Activated naive CD4-positive, alpha-beta T cell (primary cell): ENCODE measurements at places on chromosomes 7 and 10.

GRCh38 chr10:1366811-1367425 lies 310.7 kb downstream of the WDR37 start:
- no peak for DNase-seq

GRCh38 chr7:69208276-69208675 lies 390.0 kb upstream of the AUTS2 start:
- no peak for DNase-seq

- no peak for DNase-seq
Observed at GRCh38 chr7:16773884-16774283, 20.3 kb downstream of the TSPAN13 start.

- DNase-seq: no peak
Observed at GRCh38 chr10:3071405-3072198, 4.3 kb downstream of the PFKP start.

- no peak for DNase-seq
Observed at GRCh38 chr7:26533217-26533616, 241.6 kb downstream of the SNX10 start.

GRCh38 chr7:129841465-129841864 lies 111.3 kb downstream of the UBE2H start:
- no peak for DNase-seq

DNA sequence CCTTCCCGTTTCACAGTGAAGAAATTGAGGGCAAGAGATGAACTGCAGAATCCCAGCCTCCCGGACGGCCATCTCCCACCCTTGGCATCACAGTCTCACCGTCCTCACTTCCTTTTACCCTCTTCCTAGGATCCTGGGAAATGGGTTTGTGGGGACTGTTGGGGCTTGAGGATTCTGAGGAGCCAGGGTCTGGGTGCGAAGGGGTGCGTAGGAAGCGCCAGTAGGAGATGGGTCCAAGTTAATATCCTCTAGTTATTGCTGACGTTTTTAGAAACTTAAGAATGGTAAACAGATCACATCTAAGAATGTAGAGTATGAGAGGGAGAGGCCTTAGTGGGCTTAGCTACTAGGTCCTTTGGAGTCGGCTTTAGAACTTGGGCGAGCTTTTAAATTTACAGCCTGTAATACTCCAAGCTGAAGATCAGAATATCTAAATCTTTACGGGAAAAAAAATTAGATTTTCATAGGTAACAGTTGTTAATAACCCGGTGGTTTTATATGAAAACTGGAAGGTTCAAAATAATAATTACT lies 696 bp downstream of the MALSU1 start:
- DNase-seq: no peak

- DNase-seq: no peak
Observed at GRCh38 chr7:155918720-155919390, 106.6 kb upstream of the SHH start.

DNA sequence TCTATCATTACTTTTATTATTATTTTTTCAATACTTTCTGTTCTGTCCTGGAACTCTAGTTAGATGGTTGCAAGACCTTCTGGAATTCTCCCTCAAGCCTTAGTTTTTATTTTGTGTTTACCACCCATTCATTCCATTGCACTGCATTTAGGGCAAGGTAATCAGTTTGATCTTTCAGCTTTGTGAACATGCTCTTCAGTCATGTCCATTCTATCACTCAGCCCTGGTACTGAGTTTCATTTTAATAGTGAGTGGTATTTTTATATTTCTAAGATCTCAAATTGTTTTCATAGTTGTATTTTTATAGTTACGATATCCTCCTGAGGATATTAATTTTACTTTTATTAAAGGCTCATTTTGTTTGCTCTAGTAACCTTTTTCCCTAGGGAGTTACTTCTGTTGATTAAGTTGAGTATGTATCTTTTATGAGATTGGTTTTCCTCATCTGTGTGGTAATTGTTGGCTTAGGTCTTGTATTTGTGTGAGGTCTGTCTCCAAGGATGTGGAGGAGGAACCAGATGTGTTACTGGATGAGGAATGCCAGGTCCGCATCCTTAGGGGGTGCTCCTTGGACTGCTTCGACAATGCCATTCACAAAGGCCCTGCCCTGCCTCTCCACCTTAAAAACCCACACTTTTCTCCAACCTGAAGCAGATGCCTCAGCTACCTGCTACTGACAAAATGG lies 46.7 kb upstream of the RAB18 start:
- no peak for DNase-seq

GRCh38 chr7:117138981-117139380 lies 183.9 kb downstream of the WNT2 start:
- DNase-seq: no peak

- no peak for DNase-seq
Observed at GRCh38 chr7:35353481-35353880, 99.6 kb upstream of the TBX20 start.

DNA sequence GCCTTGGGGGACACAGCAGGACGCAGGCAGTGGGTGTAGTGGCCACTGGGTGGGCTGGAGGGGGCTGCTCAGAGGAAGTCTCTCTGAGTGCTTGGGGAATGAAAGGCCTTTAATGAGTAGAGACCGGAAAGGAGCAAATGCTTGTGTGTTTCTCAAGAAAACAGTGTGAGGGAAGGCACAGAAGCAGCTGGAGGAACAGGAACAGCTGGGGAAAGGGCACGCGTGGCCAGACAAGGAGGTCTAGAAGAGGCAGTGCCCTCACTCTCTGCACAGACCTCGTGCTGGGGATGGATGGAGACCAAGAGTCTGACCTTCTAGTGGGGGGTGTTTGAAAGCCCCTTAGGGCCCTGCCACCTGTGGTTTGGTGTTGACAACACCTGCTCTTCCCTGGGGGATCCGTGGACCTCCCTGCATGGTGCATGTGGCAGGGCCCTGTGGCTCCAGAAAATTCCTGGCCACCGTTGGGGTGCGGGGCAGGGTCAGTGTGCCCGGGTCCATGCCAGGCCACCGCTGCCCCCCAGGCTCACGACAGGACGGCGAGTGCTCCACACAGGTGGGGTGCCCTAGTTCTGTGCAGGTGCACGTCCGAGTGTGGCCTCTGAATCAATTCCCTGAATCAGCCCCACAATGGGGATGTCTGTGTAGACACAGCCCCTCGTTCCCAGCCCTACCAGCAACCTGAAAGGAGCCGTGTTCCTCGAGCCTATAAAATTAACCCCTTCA lies 25.9 kb upstream of the FAM20C start:
- DNase-seq: no peak

DNA sequence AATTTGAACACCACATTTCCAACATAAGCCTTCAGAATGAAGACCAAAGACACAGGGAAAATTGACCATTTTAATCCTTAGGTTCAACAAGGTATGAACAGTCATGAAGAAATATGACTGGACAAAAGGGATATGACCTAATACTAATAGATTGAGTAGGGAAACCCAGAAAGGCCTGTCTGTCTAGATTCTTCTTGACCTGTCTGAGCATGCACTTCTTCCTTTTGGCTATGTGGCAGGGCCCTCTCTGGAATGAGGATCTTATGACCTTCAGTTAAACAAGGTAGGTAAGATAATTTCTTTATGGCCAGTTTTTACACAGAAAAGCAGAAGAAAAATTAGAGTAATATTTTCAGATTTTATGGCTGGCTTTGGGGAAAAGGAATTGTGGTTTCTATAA lies 3.0 kb upstream of the PHYHIPL start:
- DNase-seq: no peak

DNA sequence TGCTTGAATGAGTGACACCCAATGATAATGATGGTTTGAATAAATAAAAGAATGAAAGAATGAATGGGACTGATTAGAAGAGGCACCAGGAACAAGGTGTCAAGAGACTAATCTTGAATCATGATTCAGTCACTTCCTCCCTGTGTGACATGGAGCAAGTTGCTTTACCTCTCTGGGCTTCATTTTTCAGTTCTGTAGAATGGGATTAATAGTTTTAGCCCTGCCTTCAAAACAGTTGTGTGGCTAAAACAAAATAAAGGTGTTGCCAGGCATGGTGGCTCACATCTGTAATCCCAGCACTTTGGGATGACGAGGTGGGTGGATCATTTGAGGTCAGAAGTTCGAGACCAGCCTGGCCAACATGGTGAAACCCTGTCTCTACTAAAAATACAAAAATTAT lies 37.6 kb downstream of the MYL10 start:
- DNase-seq: no peak

DNA sequence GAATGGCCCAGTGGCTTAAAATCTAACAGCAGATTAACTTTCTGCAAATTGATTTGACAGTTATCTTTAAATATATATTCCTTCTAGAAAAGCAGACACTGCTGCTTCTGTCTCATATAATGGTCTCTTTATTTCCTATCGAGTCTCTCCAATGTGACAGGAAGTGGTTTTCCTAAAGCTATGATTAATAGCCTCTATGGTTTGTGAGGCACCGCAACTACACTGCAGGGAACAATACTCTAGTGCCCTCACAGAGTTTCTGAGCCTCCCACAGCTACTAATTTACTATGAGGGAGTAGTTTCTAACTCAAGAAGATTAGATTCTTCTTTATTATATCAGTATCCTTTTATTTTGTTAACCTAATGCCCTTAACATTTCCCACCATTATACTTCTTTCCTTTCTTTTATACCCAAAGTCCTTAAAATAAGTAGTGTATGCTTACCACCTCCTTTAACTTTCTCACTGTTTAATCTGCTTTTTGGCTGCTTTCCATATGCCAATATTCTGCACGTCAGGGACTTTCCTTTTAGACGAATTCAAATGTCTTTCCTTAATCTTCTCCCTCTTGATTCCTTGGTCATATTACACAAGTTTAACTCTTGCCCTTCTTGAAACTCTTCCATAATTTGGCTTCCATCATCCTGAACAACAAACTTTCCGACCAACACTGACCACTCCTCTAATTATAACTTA lies 23.8 kb upstream of the AHR start:
- DNase-seq: no peak

DNA sequence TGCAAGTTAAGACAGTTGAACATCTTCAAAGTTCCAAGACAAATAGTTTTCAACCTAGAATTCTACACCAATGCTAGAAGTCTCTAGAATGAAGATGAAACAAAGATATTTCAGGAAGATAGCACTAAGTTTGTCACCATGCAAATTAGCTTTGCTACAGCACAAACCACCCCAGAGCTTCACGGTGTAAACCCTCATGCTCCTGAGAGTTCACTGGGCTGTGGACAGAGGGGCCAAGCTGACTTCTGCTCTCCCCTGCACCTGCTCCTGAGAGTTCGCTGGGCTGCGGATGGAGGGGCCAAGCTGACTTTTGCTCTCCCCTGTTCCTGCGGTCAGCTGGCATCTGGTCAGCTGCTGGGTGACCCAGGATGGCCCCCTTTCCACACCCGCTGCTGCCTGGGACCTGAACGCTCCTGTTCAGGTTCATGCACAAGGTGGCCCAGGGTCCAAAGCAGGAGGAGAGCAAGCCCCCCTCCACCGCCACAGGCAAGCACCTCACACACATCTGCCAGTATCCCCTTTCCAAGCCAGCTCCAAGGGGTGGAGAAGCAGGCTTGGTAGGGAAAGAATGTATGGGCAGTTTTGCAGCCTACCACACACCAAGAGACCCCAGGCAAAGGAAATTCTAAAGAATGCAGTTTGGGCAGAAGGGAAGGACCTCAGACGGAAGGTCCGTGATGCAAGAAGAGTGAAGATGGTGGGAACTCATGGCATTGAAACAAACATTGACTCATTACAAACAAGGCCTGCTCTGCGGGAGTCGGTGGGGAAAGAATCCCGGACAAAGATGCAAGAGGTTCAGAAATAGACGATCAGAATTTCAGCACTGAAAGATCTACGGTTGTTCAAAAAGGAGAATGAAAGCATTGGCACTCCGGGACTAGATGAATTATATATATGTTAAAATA lies 137.8 kb upstream of the PPP2R2D start:
- DNase-seq: no peak

DNA sequence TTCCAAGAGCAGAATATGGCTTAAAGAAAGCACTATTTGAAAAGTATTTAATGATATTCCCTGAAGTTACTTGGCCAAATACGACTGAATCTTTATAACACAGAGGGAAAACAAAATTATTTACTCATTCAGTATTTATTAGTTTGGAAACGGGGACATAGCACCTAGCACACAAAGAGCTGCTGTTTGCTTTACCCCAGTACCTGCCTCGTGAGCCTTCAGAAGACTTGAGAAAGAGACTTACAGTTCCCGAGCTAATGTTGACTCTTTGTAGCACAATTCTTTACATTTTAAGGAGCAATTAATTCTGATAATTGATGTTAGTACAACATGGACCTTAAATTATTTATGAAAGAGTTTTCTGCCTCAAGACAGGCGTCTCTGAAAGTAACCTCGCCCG lies 88.7 kb downstream of the FAM204A start:
- no peak for DNase-seq

GRCh38 chr10:110818311-110819256 lies 53.1 kb upstream of the PDCD4 start:
- no peak for DNase-seq

- no peak for DNase-seq
Observed at GRCh38 chr10:122018491-122018890, 29.5 kb downstream of the TACC2 start.

DNA sequence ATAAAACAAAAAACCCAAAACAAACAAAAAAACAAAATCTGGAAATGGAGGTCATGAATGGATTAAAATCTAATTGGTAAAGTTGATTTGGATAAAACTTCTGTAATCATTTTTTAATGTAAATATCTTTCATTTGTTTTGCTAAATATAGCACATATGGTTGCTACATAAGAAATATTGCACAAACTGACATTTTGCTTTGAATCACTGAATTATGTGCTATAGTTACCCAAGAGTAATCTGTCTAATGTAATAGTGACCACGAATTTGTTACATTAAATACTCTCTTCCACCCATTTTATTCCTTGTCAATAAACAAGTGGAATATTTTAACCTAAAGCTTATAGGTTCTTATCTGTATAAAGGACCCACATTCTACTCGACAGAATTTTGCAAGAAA lies 6.2 kb downstream of the CFAP58 start:
- no peak for DNase-seq

- no peak for DNase-seq
Observed at GRCh38 chr7:3544202-3544601, 243.2 kb downstream of the SDK1 start.

DNA sequence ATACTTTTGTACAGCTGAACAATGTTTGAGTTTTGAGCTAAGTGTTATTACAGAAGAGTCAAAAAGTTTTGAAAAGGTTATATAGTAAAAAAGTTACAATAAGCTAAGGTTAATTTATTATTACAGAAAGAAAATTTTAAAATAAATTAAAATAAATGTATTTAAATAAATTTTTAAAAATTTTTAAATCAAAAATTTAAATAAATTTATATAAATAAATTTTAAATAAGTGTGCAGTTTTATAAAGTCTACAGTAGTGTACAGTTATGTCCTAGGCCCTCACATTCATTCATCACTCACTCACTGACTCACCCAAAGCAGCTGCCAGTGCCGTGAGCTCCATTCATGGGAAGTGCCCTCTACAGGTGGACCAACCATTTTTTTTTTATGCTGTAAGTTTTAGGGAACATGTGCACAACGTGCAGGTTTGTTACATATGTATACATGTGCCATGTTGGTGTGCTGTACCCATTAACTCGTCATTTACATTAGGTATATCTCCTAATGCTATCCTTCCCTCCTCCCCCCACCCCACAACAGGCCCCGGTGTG lies 462.9 kb upstream of the ZMIZ1 start:
- DNase-seq: no peak

- DNase-seq: no peak
Observed at GRCh38 chr7:30829471-30829870, 58.3 kb downstream of the MINDY4 start.
